Right atrium auricular region (tissue), 2 donors: ENCODE measurements at places on chromosomes 7 and 10. TPM values are rescaled to one million over a fixed set of nuclear protein-coding genes. Genes with fewer than 3 reads are reported as not detected.

The ENTPD1 gene
- total RNA-seq = 15.0 TPM

The CAPZA2 gene
- total RNA-seq = 127 TPM

The C10orf67 gene
- total RNA-seq = 0.44 TPM

The RNF32 gene
- total RNA-seq = not detected

The PON3 gene
- not detected for total RNA-seq

The ASAH2B gene
- 1.5 TPM for total RNA-seq

The CALHM3 gene
- total RNA-seq = not detected

The CARD11 gene
- 0.22 TPM for total RNA-seq

GRCh38 chr7:45695249-45695995 lies 121.3 kb downstream of the ADCY1 start:
- H3K27ac ChIP-seq = no peak overlapping the region
- peak; percentile 13 for DNase-seq
- no peaks in the 10 kb centered on the region for H3K36me3 ChIP-seq
- no peak overlapping the region for H3K4me3 ChIP-seq
- H3K27me3 ChIP-seq = no peaks in the 10 kb centered on the region

GRCh38 chr10:110326351-110327032 lies 21.8 kb upstream of the SMNDC1 start:
- no peak overlapping the region for H3K4me3 ChIP-seq
- no peak for DNase-seq
- H3K27ac ChIP-seq = no peak overlapping the region
- H3K27me3 ChIP-seq = no peaks in the 10 kb centered on the region

DNA sequence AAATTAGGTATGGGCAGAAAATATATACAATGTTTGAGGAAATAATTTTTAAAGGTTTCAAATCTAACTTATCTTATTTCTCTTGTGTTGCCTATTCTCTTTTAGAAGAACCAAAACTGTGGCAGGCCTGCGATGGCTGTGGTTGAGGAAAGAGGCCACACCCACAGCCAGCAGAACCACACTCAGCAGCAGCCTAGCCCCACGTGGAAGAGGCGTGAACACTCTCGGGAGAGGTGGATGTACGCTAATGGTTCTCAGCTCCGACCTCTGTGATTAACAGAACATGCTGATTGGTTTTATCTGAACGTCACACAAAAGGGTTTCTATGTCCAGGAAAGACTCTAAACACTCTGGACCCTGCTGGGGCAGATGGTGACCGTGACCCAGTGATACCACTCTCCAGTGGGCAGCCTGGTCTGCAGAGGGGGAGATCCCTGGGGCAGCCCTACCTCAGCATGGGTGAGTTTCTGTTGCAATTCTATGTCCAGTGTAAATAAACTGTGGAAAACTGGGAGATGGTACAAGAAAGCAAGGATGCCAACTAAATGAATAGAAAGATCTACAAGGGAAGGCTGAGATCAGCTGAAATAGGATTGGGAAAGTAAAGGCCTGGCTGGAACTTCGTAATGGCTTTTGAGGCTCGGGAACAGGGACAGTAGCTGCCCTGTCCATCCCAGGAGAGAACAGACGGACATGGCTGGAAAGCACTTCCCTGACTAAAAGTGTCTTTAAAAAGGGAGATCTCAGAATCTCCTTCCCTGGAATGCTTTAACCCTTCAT lies 26.6 kb downstream of the DIP2C start:
- DNase-seq = no peak
- no peak overlapping the region for H3K4me3 ChIP-seq
- H3K27me3 ChIP-seq = no peaks in the 10 kb centered on the region
- no peaks in the 10 kb centered on the region for H3K36me3 ChIP-seq
- H3K4me1 ChIP-seq = peaks cover 62% of the 10 kb centered on the region

DNA sequence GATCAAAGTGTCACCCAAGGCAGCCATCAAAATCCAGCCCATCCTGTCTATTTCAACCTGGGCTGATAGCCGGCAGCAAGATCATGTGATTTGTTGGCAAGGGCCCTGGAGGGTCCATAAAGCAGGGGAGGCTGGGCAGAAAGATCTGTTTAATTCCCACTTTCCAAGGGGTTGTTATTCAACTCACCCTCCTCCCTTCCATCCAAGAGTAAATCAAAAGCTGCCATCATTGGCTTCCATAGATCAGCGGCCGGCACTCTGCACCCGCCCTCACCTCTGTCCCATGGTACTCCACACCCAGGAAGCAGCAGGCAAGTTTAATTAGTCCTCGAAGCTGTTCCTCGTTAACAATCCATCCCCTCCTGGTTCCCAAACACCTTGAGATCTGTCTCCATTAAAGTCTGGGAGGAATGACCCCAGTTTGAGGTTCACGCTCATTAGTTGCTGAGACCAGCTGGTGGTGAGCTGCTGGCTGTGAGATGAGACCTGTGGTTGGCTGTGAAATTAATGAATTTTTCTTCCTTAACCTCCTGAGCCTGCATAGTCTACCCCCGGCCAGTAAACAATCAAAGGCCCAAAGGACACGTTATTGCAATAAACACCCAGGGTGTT lies 120.6 kb upstream of the CHST15 start:
- no peak overlapping the region for H3K27ac ChIP-seq
- no peak overlapping the region for H3K4me3 ChIP-seq
- H3K4me1 ChIP-seq = no peaks in the 10 kb centered on the region
- no peaks in the 10 kb centered on the region for H3K27me3 ChIP-seq
- peak; percentile 16 for DNase-seq

DNA sequence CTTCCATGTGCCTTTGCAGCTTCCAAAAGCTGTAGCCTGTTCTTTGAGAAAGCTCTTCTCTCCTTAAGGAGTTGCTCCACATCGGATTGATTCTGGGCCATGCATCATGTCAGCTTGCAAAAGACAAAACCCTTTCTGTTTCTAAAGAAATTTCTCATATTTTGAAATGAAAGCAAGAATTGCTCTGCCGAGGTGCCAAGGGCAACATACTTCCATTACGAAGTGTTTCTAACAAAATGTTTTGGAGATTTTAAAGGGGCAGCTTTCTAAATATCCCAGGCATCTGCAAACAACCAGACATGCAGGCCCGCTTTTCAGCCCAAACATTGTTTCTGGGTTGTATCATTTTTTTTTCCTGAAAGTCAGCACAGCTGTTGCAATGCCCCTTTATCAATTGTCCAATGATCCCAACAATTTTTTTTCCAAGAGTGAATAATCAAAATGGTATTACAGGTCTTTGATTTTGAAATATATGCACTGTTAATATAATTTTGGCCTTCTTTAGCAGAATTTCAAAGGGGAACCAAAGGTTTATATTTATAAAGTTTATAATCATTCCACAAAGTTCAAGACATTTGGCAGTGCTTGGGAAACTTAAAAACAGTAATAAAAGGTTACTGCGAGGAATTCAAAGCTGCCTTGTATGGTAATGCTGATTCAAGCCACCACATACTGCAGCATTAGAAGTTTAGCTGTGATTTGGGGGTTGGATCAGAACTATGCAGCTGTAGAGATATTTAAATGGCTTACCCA lies 61.0 kb downstream of the TES start:
- no peak overlapping the region for H3K27ac ChIP-seq
- H3K4me3 ChIP-seq = no peak overlapping the region
- H3K4me1 ChIP-seq = no peaks in the 10 kb centered on the region
- H3K27me3 ChIP-seq = no peaks in the 10 kb centered on the region
- no peaks in the 10 kb centered on the region for H3K36me3 ChIP-seq
- no peak for DNase-seq

DNA sequence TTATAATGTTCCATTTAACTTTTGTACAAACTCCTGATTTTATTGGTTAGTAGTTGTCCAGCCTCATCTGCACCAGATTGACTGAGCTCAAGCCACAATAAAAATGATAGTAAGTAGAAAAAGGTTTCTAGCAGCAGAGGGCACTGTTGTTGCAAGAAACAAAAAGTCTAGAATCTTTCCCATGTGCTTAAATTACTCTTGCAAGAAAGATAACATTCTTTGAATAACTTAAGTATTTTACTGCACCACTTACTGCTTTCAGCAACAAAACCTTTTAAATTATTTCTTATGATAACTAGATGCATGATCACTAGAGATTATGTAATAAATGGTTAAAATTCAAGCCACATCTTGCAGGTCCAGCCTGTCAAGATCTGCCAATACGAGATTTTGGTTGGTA lies 27.0 kb downstream of the LMOD2 start:
- no peak for DNase-seq
- H3K27ac ChIP-seq = peak overlapping the region; percentile 70
- H3K27me3 ChIP-seq = no peaks in the 10 kb centered on the region

GRCh38 chr7:131219312-131220041 lies 108.2 kb upstream of the MKLN1 start:
- H3K36me3 ChIP-seq = no peaks in the 10 kb centered on the region
- H3K4me3 ChIP-seq = no peak overlapping the region
- H3K27ac ChIP-seq = peak overlapping the region; percentile 68
